ENCODE measurements at places on chromosomes 2 and 18. TPM values are rescaled to one million over a fixed set of nuclear protein-coding genes. Genes with fewer than 3 reads are reported as not detected.

DNA sequence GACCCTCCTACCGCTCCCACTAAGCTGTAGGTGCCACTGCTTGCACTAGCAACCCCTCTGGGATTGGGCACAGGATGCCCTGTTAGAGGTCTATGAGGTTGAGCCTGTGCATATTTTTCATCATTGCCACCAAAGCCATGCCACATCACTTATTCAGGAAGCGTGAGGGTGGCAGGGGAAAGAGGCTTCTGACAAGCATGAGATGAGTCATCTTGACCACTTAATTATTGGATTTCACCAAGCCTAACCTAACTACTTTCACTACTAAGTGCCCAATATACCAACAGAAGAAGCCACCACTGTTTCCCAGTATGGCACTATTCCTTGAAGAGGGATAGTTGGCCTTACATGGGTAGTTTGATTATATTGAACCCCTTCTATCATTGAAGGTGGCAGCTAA, 181.3 kb upstream of the EPHA4 start:
- DNase-seq = no peak

DNA sequence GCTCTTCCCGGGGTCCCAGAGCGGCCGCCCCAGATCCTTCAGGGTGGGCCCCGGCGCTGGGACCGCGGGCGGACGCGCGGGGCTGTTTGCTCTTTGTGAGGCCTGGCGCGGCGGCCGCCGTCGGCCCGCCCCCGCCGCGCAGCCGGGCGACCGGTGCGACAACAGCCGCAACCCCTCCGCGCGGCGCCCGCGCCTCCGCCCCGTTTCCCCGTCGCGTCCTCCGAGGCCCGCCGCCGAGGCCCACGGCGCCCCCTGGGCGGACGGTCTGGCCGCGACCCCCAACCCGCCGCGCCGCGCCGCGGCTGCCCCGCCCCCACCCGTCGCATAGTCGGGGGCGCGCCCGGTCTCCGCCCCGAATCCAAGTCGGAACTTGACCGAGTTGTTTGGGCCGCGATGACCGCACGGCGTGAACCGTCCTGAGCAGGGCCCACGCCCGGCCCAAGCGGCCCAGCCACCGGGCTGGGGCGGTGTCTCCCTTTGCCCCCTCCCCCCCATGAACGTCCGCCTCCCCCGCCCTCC, 448 bp downstream of the YPEL5 start:
- DNase-seq = no peak

DNA sequence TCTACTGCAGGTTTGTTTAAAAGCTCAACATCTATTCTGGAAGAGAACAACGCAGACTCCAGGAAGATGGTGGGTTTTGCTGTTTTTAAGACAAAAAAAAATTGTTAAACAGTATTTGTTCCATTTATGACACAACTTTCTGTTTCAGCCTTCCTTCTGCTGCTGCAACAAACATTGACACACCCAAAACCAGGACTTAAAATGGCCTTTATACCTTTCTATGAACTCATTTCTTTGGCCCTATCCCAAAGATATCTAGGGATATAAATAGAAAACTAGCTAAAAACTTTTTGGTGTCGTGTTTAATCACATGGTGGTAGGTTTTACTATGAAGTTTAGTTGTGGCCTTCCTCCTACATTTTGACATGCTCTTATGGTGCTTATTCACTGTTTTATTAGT, 964 bp upstream of the GALNT3 start:
- no peak for DNase-seq

DNA sequence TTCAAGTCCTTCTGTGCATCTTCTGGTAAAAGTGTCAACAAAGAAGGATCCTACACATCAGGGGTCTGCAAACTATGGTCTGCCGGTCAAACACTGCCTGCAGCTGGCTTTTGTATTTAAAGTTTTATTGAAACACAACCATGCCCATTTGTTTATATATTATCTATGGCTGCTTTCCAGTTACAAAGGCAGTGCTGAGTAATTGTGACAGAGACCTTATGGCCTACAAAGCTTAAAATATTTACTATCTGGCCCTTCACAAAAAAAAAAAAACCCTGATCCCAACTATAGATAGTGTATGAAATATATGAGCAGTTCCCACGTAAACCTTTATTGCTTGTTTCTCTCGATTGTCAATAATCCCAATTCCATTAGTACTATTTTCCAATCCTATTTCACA, 101.4 kb downstream of the RBMS1 start:
- no peak for DNase-seq

DNA sequence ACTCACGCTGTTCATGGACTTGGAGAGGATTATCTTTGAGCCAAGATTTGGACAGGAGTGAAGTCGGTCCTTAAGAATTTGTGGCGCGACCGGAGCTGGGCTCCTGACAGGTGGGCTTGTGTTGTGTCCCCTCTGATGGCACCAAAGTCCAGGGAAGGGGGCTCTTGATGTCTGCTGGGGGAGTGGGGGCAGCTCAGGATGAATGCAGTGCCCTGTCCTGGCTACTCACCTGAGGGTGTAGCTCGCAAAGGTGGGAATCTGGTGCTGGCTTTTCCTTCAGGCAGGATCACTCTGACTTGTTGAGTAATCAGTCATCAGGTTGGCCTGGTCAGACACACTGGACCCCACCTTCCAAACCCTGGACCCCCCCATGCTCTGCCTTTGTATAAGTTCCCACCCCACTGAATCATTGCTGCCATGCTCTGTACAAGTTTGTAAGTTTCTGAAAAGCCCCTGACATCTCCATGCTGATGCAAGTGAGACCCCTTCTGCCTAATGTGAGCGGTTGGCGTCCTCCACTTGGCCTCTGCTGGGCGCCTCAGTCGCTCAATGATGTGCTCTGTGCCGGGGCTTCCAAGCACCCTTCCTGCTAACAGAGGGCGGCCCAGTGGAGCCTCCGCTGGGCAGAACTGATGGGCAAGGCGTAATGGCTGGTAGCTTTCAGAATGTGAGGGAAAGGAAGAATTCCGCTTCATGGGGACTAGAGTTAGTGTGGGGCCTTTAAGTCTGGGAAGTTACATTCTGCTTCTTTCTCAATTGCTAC, 196.1 kb downstream of the MGAT5 start:
- DNase-seq = no peak

DNA sequence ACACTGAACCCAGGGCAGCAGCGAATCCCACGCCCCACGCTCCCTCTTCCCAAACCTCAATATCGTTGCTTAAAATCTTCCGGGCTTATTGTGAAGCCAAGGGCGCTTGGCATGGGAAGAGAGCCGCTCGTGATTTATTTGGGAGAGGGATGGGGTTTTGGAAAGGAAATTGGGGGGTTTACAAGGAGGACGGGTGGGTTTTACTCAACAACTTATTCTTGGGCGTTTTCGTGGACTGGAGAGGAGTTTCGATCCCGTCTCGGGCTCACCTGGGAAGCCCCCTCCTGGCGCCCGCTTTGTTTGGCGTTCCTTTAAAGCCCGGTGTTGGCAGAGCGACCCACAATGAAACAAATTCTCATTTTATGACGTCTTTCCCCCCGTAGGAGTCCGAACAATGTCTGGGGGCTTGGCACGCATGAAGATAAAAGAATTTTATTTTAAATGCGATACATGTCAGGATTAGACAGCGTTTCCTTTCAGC, 135.3 kb downstream of the INSIG2 start:
- DNase-seq = no peak

GRCh38 chr2:12554224-12555011, 162.3 kb upstream of the TRIB2 start:
- DNase-seq = no peak

DNA sequence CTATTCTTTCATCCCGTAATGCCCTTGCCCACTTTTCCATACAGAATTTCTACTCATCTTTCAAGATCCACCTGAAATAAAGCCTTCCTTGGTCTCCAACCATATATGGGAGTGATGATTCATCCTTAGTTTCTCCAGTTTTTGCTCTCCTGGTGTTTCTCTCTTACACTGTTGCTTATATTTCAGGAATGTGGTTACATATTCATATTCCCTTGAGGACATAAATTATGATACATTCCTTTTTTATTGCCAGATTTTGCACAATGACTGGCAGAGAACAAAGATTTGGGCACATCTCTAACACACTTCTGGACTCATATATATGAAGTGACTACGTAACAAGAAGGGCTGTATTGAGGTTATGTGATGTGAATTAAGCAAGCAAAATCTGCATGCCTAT, 1573.4 kb upstream of the NXPH2 start:
- no peak for DNase-seq

GRCh38 chr2:64692401-64692800, 38.7 kb upstream of the SERTAD2 start:
- DNase-seq = no peak

DNA sequence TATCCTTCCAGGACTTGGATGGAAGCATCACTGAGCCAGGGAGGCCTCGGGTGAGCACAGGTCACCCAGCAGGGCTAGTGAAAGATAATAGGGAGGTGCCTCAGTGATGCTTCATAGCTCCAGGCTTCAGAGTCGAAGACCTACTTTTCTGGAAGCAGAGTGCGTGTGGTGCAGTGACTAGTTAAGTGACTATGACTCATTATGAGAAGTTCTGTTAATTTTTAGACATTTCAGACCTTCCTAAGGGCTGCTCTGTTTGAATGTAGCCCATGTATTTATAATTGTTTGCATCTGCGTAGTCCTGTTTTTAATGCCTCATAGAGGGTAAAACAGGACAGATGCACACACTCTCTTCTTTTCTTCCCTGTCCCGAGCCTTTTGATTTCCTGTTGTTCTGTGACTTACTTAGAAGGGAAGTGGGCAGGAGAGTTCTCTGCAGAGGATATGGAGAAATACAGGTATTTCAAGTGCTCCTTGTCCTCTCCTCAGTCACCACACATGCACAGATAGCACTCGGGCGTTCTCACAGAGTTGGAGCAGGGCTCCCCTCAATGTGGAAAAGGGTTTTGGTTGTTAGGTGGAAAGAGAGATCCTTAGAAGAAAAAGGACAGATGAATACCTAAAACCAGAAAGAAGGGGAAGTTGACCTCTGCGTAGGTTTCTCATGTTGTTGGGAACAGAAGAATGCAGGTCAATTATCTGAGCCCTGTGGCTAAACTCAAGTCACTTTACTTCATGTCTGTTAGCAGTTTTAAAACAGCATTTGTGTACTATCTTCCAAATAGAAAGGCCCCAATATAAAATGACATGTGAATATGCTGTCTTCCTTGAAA, 34.7 kb downstream of the RALB start:
- peak; percentile 53 for DNase-seq

DNA sequence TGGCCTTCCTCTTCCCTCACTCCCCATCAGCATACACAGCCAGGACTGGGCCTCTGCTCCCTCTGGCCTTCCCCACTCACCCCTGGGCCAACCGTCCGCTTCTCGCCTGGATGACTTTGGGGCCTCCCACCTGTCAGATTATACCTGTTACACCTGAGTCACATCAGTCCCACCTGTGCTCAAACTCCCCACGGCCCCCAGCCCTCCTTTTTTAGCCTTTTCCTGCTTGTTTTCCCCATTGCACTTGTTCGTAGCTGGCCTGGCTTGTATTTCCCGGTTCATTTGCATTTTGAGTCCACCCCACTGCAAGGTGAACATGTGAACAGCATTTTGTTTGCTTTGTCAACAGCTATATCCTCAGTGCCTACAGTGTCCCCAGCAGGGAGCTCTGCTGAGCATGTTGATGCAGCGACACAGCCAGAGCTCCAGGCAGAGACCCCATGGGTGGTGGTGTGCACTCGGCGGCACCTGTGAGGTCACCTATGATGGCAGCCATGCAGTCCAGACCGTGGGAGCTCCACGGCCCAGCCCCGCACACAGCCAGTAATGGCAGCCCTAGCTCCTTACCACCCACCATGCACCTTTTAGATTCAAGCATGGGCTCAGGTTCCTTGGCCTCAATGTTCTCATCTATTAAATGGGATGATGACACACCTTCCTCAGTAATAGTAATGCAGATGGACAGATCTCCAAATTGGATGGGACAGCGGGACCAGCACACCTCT, 276.4 kb upstream of the HS6ST1 start:
- no peak for DNase-seq

GRCh38 chr2:207238831-207239701, 73.3 kb upstream of the KLF7 start:
- DNase-seq = peak; percentile 90

DNA sequence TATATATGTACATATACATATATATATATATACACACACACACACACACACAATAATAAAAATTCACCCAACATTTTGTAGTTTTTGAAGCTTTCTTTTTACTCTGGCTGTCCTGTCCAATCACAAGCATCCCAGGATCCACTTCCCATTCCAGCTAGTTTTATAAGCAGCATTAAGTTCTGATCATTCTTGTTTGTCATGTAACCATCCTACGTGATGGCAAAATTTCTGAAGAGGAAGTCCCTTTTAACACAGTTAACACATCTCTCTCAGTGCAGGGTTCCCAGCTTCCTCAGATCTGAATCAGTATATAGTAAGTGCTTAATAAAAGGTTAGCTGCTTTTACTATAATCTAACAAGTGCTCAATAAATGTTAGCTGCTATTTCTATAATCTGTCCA, 26.4 kb downstream of the MYOM1 start:
- no peak for DNase-seq

GRCh38 chr2:21042958-21043743, 722 bp downstream of the APOB start:
- DNase-seq = peak; percentile 74

GRCh38 chr2:127165539-127165935, 54.6 kb downstream of the CYP27C1 start:
- no peak for DNase-seq

DNA sequence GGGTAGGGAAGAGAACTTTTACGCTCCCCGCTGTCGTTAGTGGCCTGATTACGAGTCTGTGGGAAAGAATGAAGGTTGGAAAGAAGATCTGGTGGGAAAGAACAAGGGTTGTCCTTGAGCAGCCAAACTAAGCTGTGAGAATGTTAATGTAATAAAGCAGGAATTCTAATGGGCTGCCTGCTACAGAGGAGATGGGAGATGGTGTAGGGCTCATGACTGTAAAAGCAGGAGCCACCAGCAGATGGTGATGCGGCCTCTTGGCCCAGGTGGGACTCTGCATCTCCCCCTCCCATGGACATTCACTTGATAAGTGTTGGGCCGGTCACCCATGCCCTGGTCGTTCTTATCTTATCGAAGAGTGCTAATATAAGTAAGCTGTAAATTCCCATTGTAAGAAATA, 150.0 kb downstream of the NEDD4L start:
- no peak for DNase-seq

Gene SLC14A1
- total RNA-seq = not detected

Gene IL1RN
- total RNA-seq = not detected

Gene SIX2
- total RNA-seq = 0.09 TPM

Gene DSG4
- not detected for total RNA-seq

Gene TMEM163
- 0.09 TPM for total RNA-seq

Gene ELP2
- total RNA-seq = 51.5 TPM

Gene TUBB6
- 877 TPM for total RNA-seq

Gene INPP5D
- 45.3 TPM for total RNA-seq

Gene DQX1
- not detected for total RNA-seq

All from dermis blood vessel endothelial cell (primary cell).